ENCODE measurements at places on chromosomes 16 and 17.

DNA sequence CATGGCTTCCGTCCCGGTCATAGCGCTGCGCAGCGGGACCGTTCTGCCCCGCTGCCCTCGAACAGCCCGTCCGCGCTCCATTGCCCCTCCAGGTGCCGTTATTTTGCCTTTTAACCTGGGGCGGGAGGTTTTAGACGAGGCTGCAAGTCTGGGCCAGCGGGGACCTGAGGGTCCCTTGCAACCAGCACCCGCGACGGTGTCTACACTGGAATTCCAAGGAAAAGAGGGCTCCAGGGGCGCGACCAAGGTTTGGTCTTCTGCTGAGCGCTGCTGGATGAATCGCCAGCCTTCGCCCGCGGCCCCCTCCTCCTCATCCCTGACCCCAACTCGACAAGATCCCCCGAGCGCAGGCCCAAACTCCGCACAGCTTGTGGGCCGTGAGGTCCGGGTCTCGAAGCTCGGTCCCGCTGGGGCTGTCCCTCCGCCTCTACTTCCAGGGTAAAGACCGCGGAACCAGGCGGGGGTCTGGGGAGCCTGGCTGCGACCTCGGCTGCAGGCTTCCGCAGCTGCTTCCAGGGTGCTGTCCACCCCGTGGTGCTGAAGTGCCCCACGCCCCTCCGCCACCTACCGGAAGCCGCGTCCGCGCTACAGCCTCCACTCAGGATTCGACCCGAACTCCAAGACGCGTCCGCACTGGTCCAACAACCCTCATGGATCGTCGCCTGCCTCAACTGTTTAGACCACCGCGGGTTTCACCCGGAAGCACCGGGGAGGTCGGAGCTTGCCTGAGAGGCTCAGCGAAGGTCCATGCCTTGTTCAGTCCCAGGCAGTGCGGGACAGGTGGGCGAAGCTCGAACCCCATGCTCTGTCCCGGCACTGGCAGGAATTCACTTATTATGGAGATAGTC lies 10.1 kb upstream of the CA4 start:
- DNase-seq = peak; percentile 28

DNA sequence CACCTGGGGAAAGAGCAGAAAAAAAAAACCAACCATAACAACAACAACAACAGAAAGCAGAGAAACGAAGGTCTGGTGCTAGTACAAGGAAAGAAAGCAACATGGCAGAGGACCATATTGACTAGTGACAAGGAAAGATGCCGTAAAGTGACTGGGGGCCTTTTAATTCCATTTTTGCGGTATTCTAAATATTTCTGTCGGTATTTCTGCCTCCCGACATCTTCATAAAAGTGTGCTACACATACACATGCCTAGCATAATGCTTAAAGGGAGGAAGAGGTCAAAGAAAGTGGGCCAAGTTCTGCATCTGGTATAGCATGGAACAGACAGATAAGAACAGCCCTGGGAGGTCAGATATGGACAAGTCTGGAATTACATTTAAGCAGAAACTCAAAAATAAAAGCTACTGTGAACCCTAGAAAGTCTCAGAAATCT lies 19.5 kb upstream of the RNF43 start:
- DNase-seq = no peak

DNA sequence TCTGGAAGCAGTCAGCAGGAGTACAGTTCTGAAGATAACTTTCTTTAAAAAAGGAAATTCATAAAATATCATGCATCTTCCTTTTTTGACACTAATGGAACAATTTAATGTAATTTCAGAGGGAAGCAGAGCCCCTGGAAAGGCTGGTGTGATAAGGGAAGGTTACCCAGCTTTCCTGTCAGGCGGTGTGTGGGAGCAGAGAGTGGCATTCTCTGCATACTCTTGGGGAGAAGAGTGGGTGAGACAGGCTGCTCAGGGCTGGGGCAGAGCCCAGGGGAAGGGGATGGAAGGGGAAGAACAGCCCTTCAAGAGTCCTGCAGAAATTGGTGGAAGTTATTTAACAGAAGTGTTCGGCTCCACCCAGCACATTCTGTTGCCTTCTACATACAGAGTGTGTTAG lies 84.7 kb downstream of the PRKCB start:
- no peak for DNase-seq

DNA sequence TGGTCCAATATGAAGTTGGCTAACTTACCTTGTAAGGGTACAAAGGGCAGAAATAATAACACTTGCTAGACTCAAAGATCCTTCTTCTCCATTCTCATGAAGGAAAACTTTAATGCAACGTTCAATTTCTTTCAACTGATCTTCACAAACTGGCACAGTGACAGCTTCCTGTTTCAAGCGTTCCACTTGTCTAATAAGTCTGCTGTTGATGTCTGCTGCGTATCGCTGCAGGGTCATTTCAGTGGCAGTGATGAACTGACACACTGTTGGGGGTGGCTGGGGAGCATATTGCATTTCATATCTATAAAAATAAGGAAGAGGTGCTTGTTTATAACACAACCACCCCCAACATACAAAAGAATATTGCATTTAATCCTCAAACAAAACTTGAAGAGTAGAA lies 33.5 kb upstream of the ARL6IP1 start:
- no peak for DNase-seq

DNA sequence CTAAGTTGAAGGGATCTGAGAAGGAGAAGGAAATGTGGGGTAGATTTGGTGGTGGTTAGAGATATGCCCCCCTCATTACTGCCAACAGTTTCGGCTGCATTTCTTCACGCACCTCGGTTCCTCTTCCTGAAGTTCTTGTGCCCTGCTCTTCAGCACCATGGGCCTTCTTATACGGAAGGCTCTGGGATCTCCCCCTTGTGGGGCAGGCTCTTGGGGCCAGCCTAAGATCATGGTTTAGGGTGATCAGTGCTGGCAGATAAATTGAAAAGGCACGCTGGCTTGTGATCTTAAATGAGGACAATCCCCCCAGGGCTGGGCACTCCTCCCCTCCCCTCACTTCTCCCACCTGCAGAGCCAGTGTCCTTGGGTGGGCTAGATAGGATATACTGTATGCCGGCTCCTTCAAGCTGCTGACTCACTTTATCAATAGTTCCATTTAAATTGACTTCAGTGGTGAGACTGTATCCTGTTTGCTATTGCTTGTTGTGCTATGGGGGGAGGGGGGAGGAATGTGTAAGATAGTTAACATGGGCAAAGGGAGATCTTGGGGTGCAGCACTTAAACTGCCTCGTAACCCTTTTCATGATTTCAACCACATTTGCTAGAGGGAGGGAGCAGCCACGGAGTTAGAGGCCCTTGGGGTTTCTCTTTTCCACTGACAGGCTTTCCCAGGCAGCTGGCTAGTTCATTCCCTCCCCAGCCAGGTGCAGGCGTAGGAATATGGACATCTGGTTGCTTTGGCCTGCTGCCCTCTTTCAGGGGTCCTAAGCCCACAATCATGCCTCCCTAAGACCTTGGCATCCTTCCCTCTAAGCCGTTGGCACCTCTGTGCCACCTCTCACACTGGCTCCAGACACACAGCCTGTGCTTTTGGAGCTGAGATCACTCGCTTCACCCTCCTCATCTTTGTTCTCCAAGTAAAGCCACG lies 28.3 kb downstream of the STH start:
- no peak for DNase-seq

DNA sequence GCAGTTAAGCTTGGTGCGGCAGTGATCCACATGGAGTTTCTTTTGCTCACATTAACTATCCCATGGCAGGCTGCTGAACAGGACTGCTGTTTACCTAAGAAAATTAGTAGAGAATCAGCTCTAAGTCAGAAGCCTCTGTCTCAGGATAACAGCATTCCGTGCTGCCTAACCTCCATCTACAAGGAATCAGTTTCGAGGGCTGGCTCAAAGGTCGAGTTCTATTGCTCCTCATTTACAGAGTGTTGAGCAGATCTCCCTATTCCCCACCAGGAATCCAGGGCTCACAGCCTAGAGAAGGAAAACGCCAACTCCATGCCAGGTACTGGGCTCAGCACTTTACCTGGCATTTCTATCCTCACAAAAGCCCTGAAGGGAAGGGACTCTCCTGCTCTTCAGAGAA lies 9.9 kb downstream of the GINS2 start:
- DNase-seq = no peak

DNA sequence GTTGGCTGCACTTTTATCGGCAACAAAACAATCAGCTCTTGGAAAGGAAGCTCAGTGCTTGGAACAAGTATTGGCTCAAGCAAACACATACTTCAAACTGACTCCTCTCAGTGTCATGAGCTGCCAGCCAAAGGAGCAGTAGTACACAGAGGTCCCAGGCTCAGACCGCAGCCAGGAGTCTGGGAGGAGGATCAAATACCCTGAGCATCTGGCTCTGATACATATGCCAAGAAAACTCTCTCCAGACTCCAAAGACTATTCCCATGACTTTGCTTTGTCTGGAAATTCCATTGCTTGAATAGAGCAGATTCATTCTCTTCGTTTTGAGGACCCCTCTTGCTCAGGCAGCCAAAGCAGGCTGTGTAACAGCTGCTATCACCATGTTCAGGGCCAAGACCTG lies 501.6 kb upstream of the PSMD7 start:
- DNase-seq = no peak

- no peak for DNase-seq
These were observed 16.3 kb downstream of the AXIN1 start for GRCh38 chr16:336269-336668.

- no peak for DNase-seq
These were observed 51.8 kb downstream of the C17orf67 start for GRCh38 chr17:56781906-56782305.

DNA sequence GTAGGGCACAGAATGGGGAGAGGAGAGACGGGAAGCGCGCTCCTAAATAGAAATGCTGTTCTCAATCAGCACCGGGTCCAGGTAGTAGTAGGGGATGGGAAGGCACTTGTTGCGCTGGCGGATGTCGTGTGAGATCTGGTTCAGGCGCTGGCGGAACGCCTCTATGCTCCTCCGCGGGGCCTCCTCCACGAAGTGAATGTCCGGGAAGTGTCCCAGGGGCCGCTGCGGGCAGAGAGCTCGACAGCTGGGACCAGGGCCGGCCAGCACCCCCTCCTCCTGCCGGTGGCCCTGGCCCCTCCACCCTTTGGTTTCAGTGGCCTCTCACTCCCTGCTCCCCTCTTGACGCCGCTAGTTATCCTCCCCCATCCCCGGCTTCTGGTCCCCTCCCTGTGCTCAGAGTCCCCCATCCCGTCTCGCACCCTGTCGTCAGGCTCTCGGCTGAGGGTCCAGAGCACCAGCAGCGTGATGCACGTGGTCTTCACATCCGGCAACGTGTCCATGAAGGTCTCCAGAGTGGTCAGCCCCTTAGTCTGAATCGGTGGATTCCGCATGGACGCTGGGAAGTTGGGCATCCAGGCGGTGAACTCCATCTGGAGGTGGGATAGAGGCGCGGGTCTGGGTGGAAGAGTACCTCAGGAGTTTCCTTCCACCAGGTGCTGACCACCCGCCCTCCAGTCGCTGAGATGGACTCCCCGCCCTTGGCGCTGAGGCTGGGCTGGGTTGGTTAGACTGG lies 14.6 kb downstream of the ALOX12B start:
- no peak for DNase-seq
